Stimulated activated naive CD8-positive, alpha-beta T cell treated with anti-CD3 and anti-CD28 coated beads, Interleukin-15, amount 100 ng/mL, for 72 hours (primary cell): ENCODE measurements at places on chromosomes 12 and 14.

DNA sequence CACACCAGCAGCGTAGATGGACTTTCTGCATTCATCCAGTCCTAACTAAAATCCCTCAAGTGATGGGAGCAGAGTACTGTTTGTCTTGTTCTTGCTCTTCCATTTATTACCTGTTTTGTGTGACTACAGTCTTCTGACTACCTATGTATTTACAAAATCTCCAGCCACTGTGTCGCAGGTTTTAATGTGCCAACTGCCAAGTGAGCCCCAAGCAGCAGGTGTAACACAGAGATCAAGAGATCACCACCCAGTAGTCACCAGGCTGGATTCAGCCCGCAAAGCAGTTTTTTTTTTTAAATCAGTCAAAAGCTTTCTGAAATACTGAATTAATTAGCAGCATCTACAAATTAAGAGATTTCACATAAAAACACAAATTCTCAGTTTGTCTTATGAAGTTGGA, 724.1 kb upstream of the USP15 start:
- no peak for DNase-seq

GRCh38 chr14:96592591-96593386, 90.6 kb downstream of the PAPOLA start:
- DNase-seq: peak; percentile 65

- no peak for DNase-seq
These were observed at the start of gene MYO1H for GRCh38 chr12:109347589-109347988. MYO1H (plus strand) TSS chr12:109347900; CDS start chr12:109347961, 61 bp downstream.

DNA sequence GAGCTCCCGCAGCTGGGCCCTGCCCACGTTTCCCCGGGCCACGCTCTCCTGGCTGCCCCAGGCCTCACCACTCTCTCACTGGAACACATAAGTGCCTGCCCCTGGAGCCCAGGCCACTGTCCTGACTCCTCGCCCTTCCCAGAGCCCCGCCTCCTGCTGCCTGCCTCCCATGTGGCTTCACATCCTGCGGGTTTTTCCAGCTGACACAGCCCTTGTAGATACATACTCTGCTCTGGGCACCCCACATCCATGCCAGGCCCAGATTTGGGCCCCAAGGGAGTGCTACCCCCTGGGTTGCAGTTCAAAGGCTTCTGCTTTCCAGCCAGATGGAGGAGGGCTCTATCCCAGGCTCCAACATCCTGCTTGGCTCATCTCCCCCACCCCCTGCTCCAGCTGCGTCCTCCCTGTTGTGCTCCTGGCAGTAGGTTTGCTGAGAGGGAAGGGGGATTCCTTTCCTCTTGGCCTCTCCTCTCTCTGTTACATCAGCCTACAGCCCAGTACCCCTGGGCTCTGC, 60.1 kb downstream of the TSPAN9 start:
- no peak for DNase-seq

DNA sequence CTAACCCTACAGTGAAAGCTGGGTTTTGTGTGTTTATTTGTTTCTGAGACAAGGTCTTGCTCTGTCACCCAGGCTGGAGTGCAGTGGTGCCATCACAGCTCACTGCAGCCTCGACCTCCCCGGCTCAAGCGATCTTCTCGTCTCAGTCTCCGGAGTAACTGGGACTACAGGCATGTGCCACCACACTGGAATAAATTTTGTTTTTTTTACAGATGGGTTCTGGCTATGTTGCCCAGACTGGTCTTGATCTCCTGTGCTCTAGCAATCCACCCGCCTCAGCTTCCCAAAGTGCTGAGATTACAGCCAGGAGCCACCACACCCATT, 26.4 kb downstream of the TBX3 start:
- no peak for DNase-seq

- DNase-seq: no peak
These were observed 214.1 kb upstream of the FLRT2 start for GRCh38 chr14:85315733-85316290.

- DNase-seq: no peak
These were observed 454.2 kb downstream of the AEBP2 start for GRCh38 chr12:19893514-19893913.

- no peak for DNase-seq
These were observed 72.8 kb downstream of the SCARB1 start for GRCh38 chr12:124790650-124791400.

DNA sequence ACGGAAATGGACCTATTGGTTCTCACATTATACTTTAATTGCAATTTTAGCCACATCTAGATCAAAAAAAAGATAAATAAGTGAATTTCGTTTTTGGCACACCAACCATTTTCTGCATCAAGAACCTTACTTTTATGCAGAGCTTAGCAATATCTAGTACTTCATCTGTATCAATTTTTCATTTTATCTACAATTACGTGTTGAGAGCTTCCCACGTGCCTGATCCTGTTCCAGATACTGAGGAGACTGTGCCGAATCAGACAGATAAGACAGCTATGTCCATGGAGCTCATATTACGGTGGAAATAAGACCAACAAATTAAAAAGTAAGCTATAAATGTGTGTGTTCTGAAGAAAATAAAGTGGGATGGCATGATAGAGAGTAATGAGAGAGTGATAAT, 101.6 kb downstream of the MGAT4C start:
- DNase-seq: no peak

GRCh38 chr14:96264853-96265252, 8.8 kb downstream of the BDKRB1 start:
- no peak for DNase-seq

- DNase-seq: no peak
These were observed 1.8 kb upstream of the MED6 start for GRCh38 chr14:70602254-70602653.

- no peak for DNase-seq
These were observed 14.9 kb upstream of the LRRK2 start for GRCh38 chr12:40209886-40210285.

- no peak for DNase-seq
These were observed 42.2 kb upstream of the FAM181A start for GRCh38 chr14:93884950-93885349.

GRCh38 chr12:49792976-49793580, 35.1 kb downstream of the NCKAP5L start:
- no peak for DNase-seq

DNA sequence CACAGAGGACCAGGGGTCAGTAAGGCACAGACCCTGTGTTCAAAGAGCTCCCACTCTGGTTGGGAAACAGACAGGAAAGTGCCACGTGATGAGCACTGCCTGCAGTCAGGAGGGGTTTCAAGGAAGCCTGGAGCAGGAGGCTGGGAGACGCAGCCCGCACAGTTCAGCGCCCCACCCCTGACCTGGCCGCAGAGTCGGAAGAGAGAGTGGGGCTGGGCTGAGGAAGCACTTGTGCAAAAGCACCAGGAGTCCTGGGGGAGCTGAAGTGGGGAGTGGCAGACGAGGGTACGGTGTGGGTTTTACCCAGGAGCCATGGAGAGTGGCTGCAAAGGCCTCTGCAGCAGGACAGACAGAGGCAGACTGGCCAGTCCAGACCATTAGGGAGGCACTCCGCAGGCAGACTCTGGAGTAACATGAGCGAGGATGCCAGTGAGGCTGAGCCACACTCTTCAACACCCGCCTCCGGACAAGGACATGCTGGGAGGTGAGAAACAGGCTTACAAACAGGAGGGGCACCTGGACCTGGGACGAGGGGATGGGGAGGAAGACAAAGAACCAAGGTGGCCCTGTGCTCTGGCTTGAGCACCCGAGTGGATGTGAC, 85.7 kb upstream of the GPR68 start:
- no peak for DNase-seq

DNA sequence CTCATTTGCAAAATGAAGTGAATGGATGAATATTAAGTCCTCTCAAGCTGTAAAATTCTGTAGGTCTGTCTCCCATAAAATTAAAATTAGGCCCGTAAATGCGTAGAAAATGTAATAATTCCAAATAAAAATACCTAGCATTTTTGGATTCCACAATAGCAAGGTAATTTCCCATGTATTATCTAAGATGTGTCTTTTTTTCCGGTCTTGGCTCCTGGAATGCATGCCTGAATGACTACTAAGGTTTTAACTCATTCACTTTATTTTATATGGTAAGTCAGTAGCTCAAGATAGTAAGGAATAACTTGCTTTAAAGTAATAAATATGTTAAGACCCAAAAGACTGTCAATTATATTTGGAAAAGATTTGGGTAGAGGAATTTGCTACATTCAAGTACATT, 11.1 kb downstream of the TXNRD1 start:
- no peak for DNase-seq

DNA sequence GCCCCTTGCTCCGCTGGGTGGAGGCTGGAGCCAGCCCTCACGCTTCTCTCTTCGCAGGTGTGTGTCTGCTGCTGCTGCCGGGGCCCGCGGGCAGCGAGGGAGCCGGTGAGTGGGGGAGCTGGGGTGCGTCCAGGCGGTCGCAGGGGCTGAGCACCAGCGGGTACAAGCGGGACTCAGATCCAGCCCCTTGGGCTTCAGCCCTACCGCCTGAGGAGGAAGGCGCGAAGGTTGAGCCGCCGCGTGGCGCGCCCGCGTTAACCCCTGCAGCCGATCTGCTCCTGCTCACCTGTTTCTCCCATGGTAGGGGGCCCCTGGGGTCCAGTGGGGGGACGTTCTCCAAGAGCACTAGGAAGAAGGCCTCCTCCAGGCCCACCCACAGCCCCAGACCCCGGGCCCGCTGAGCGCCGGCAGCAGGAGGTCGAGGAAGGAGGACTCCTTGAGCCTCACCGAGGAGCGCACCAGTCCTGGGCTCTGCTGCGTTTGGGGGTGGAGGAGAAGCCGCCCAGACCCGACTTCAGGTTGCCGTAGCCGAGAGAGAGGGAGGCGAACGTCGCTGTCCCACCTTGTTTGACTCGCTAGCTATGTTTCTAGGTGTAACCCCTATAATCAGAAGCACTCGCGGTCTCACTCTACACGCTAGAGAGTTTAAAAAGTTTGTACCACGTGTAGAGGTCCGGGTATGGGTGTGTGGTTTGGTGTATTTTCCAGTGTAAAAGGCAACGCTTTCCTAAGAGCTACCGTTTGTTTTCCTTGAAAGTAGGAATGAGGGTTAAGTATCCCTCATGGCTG, 834 bp downstream of the COCH start:
- peak; percentile 33 for DNase-seq

DNA sequence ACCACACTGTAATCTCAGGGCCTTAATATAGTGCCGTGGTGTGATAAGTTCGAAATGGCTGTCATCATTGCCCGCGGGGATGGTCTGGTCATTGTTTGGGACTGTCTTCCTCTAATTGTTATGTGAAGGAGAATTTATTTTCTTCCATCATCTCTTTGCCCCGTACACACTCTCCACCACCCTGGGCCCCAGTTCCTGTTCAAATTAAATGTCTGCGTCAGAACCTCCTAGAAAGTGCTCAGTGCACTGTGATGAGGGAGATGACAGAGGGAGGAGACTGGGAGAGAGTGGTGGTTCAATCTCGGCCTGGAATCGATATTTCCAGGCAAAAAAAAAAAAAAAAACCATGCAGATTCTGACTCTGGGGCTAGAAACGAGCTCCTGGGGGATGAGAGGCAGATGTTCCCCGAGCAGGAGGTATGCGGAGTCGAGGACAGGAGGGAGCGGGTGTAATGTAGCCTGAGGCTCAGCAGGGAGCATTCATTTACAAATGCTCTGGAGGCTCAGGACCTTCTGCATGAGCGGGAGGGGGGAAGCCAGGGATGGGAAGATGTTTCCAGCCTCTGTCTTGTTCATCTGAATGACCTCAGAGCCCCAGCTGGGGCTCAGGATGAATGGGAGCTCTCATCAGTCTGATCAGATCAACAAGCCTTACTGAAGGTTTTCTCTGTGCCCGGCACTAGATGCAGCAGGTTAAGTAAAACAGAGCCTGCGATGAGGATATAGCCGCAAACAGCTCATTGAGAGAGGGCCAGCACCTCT, 219.5 kb downstream of the TBX5 start:
- no peak for DNase-seq

GRCh38 chr14:90239139-90239538, 17.2 kb upstream of the PSMC1 start:
- DNase-seq: no peak

DNA sequence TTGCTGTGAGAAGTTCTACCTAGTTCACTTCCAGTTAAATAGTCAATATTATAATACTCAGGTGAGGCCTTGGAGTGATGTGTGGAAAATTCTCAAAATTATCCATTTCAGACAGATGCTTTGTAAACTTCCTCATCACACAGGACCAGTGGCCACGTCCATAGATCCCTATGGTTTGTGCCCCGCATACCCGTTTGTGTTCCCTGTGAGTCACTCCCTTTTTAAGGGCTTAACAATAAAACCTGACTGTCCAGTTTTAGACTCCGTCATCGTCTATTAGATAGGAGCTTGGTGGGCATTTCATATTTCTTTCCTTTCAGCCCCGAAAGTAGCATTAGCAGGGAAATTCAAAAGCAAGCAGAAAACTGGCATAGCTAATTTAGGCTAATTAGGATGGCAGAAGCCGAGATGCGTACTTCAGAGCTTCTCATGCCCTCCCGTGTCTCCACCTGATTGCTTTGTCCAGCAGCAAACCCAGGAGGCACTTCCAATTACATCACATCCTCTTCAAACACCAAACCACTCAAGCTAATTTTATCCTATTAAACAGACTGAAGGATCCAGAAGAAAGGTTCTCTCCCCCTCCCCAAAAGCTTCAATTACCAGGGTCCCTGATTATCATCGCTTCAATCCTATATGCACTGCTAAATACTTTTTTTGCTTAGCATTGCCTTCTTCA, 186.6 kb upstream of the OTX2 start:
- DNase-seq: no peak

DNA sequence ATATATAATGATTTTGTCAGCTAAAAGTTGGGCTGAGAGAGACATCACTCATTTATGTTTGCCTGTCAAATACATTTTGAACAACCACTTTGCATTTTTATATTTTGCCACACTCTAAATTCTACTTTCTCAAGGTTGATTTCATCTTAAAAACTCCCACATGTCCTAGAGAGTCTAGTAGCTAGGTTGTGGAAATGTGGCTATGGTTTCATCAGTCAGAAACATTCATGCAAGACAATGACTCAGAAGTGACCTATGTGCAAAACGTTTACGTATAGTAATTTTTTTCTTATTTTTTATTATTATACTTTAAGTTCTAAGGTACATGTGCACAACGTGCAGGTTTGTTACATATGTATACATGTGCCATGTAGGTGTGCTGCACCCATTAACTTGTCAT, 27.4 kb upstream of the PRKD1 start:
- DNase-seq: no peak

- DNase-seq: no peak
These were observed 5.2 kb downstream of the DCN start for GRCh38 chr12:91177381-91177780.

DNA sequence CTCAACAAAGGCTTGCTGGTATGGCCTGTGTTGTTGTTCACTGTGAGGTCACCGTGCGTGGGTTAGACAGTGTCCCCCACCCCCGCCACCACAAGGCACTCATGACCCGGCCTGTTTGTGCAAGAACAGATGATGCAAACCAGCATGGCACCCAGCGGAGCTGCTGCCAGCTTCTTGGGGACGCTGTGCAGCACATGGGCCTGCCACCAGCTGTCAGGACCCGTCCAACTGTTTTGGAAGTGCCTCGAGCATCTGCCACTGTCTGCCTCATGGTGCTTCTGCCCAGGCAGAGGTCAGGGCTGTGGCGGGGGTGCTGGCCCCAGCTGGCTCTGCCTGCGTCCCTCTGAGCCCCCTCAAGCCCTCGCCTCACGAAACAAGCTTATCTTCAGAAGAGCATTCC, 1.5 kb downstream of the ASB2 start:
- no peak for DNase-seq
